ENCODE measurements at places on chromosomes 4 and X.

DNA sequence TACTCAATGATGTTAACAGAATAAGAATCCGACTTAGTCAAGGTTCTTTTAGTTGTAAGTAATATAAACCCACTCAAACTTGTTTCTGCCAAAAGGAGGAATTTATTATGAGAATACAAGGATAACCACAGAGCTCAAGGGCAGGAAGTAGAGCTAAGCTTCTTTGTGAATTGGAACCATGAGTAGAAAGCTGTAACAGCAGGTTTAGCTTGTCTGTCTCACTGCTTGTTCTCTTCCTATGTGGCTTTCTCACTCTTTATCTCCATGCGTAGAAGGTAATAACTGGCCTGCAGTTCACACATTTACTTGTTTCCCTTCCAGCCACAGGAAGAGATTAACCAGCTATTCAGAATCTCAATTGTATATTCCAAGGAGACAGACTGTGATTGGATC is 378.3 kb downstream of the PPP1R2C start:
- DNase-seq, result no peak

GRCh38 chr4:139266208-139266582 is 13.8 kb downstream of the MGARP start:
- no peak for DNase-seq

GRCh38 chr4:143667461-143667860 is 33.0 kb downstream of the FREM3 start:
- DNase-seq, result no peak

- peak; percentile 41 for DNase-seq
Observed at GRCh38 chr4:40840985-40841571, 91.3 kb downstream of the NSUN7 start.

GRCh38 chrX:51876441-51876840 is 17.0 kb upstream of the MAGED1 start:
- DNase-seq, result no peak

GRCh38 chr4:155846929-155847328 is 19.1 kb downstream of the ASIC5 start:
- no peak for DNase-seq

- no peak for DNase-seq
Observed at GRCh38 chrX:46561824-46562657, 11.5 kb upstream of the CHST7 start.

GRCh38 chr4:145388043-145388442 is 93.6 kb upstream of the SMAD1 start:
- no peak for DNase-seq

DNA sequence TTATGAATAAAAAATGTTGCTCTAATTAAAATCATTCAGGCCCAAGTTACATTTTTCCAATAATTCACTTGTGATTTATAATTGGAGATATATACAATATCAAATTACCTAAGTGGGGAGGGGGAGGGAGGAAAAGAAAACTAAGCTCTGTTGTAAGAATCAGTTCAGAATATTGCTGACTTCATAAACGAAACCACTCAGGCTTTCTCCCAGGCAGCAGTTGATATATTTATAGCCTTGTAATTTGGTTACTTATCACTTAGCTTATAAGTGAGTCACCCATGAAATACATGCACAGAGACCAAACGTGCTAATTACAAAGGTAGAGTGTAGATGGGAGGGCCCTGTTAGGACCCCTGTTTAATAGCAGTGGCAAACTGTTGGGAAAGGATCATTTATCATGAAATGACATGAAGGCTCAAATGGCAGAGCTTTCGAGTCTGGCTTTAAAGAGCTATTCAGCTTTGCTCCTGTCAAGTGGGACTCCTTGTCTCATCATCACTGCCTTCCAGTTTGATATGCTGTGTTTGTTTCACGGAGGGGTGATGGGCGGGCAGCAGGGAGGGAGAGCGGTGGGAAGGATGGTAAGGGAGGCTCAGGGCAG is 105.6 kb upstream of the PGRMC2 start:
- DNase-seq, result no peak

DNA sequence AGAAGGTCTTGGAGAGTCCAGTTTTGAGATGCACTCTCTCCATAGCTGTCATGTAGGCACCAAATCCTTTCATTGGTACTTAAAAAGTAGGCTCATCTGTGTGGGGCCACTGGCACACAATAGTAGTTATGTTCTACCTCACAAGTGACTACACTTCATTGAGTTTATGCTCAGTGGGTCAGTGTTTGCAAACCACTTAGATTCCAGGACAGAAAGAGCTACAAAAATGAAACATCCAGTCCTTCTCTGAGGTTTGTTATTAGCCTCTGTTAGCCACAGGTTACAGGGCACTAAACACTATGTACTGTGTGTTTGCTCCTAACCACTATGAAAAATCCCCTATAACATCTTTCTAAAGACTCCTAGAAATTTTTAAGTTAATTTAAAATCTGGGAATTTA is 13.8 kb downstream of the RAB28 start:
- DNase-seq, result no peak

GRCh38 chrX:115690511-115691216 is 129.7 kb downstream of the PLS3 start:
- DNase-seq, result peak; percentile 68

GRCh38 chrX:70292788-70293187 is 2.9 kb downstream of the KIF4A start:
- DNase-seq, result no peak

- no peak for DNase-seq
Observed at GRCh38 chr4:26369581-26369980, 48.8 kb downstream of the RBPJ start.

- DNase-seq, result peak; percentile 97
Observed at GRCh38 chr4:156476359-156476758, 495.2 kb downstream of the PDGFC start.

- DNase-seq, result no peak
Observed at GRCh38 chr4:100566396-100566795, 48.6 kb upstream of the EMCN start.

DNA sequence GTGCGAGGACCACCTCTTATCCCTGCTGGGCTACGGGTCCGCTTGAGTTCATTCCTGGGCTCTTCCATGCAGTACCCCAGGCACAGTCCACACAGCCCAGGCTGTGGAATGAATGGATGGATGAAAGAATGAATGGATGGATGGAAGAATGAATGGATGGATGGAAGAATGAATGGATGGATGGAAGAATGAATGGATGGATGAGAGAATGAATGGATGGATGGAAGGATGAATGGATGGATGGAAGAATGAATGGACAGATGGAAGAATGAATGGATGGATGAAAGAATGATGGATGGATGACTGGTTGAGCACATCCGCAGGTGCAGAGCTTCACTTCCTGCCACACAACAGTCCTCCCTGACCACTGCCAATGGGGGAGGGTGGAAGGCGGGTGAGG is 28.2 kb downstream of the ACOX3 start:
- DNase-seq, result no peak

GRCh38 chr4:187236209-187236890 is 512.7 kb upstream of the FAT1 start:
- DNase-seq, result peak; percentile 90

GRCh38 chr4:8053688-8054449 is 104.7 kb downstream of the ABLIM2 start:
- no peak for DNase-seq

GRCh38 chrX:120736989-120737388 is 107.1 kb upstream of the C1GALT1C1 start:
- no peak for DNase-seq

GRCh38 chr4:139963708-139964107 is 190.3 kb downstream of the MAML3 start:
- DNase-seq, result no peak

DNA sequence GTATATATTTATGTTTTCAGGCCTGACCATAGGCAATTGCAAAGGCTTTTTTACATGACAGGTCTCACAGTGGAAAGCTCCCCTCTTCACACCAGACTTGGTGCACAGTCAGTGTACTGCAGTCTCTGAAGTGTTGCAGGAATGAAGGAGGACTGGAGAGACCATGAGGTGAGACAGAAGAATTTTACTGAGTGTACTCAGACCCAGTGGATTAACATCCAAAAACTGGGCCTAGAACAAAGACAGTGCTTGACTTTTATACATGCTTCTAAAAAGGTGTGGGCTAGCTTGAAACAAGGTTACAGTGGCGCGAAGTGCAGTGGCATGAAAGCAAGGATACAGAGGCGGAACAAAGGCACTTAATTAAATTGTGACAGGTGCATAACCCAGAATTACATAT is 822.9 kb downstream of the RAPGEF2 start:
- no peak for DNase-seq

GRCh38 chr4:148961526-148961925 is 519.3 kb upstream of the NR3C2 start:
- no peak for DNase-seq

DNA sequence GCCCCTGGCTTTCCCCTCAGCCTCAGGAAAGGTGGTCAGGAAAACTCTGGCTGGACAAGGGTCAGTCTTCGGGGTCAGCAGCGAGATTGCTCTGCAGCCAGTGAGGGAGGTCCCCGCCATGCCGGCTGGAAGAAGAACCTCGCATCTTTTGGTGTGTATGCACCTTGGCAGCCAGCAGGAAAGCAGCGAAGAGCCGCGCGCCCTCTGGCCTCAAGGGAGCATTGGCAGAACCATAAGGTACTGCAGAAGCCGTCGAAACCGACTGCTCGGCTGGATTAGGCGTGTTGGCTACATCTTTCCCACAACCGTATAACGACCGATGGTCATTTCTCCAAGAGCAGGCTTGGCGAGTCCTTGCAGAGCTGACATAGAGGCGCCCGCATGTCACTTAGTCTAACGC is 48.3 kb downstream of the GPR143 start:
- DNase-seq, result no peak

GRCh38 chrX:33339219-33339618 is 127.9 kb upstream of the DMD start:
- DNase-seq, result no peak

DNA sequence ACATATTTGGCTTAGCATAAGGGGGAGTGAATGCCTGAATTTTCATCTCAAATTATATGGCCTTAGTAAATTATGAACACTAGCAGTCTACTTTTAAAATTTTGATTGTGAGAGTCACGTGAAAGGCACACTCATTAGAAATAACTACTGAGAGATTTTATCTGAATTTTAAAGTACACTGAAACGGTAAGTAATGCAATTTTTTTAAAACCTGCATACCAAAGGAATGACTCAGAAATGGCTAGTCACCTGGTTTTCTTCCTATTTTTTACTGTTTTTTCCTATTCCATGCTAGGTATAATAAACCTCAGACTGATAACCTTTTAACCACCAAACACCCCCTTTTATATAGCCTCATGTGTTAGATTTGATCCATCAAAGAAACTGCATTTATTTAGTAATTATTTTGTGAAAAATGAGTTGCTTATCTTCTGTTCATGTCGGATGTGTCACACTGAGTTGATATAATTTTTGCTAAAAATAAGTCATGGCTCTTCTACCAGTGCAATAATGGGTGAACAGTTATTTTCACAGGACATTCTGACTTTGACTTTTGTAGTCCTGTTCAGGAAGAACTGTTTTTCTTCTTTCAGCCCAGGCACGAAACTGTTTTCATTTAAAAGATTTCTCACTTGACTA is 40.4 kb downstream of the CPEB2 start:
- no peak for DNase-seq

DNA sequence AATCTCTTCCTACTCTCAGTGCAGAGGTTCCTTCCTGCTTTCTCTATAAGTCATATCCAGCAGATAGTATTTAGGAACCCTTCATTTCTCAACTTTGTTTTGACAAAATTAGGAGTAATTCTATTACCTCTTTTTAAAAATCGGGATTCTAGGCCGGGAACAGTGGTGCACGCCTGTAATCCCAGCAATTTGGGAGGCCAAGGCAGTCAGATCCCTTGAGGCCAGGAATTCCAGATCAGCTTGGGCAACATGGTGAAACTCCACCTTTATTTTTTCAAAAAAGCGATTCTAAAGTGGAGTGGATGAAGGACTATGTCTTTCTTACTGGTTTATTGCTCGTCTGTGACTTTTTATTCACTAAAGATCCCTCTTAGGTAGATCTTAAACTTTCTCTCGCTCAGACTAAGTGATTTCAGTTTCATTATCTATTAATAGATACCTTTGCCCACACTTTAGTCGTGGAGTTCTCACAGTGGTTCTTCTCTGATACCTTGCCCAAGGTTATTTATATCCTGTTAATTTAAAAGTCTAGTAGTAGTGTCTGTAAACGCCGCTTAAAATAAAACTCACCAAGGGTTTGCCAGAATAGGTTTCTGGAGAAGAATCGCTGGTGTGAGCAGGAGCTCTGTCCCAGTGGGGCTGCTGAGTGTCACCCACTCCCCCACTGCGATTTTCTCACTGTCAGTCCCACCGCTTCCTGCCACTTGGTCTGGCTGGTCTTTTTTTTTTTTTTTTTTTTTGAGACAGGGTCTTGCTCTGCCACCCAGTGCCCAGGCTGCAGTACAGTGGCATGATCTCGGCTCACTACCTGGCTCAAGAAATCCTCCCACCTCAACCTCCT is 27.0 kb upstream of the TMEM131L start:
- no peak for DNase-seq

- DNase-seq, result no peak
Observed at GRCh38 chr4:36348403-36348938, 67.1 kb downstream of the DTHD1 start.

- DNase-seq, result no peak
Observed at GRCh38 chrX:114344756-114345349, 239.0 kb upstream of the HTR2C start.

GRCh38 chrX:41258871-41259270 is 75.1 kb upstream of the DDX3X start:
- DNase-seq, result no peak

DNA sequence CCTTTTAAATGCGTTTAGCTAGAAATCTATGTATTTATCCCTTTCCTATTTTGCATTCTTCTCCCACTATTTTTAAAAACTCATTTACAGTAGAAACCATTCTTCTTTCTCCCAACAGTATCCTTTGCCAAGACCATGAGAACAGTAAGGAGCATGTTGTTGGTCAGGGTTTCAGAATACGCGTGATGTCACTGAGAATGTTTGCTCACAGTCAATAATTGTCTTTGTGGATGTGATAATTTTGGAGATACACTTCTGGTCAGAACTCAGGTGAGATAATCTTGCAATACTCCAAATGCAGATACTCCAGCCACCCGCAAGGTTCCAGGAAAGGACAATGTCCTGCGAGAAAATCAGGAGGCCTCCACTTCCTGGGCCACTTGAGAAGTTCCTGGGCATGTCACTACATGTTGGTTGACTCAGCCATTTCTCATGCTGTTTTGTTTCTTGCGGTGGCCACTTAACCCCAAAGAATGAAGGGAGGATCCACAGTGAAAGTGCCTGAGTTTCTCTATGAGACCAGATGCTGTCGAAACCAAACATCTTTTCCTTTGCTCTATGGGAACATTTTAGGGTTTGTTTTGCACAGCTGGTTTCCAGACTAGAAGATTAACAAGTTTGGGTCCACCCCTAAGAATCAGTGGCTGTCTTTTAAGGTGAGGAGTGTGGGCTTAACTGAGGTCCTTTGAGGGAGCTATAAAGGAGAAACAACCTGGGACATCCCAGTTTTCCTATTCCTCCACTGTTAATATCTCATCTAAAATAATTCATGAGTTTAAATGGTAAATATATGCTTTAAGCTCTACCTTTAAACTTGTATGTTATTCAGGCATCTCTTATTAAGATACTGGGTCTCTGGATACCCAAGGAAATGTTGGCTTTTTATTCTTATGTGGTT is 116.0 kb downstream of the SOWAHB start:
- peak; percentile 96 for DNase-seq

All from AG09309 (cell line).